ENCODE measurements at places on chromosomes 2 and 18.

- no peaks in the 10 kb centered on the region for H3K4me1 ChIP-seq
- no peaks in the 10 kb centered on the region for H3K36me3 ChIP-seq
- H3K4me3 ChIP-seq = no peak overlapping the region
- no peak overlapping the region for H3K27ac ChIP-seq
Observed at GRCh38 chr2:63440612-63441011, 147.7 kb downstream of the WDPCP start.

GRCh38 chr2:65215946-65216345, 11.7 kb upstream of the ACTR2 start:
- H3K27me3 ChIP-seq = no peaks in the 10 kb centered on the region
- H3K4me1 ChIP-seq = no peaks in the 10 kb centered on the region
- no peak for DNase-seq
- H3K36me3 ChIP-seq = no peaks in the 10 kb centered on the region

DNA sequence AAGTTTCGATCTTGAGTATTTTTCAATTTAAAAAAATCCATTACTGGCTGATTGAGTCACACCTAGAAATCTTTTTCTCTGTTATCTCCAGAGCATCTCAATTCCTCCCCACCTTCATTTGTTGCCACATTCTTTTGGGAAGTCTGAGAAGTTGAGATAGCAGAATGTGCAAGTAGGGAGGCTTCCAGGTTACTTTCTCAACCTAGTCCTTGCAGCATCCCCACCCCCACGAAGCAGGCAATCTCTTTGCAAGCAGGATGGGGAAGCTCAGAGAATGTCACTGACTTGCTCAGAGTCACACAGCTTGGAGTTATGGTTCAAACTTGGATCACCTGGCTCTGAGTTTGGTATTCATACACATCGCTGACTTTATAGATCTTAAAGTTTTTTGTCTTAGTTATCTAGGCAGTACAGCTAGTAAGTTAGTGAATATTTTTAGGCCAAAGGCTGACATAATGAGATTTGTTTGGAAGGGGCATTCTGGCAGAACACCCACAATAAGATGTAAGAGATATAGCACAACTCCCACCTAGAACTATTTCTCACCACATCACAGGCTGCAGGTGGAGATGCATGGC, 25.9 kb upstream of the LCLAT1 start:
- H3K4me3 ChIP-seq = no peak overlapping the region
- H3K27me3 ChIP-seq = no peaks in the 10 kb centered on the region
- H3K4me1 ChIP-seq = no peaks in the 10 kb centered on the region
- DNase-seq = no peak
- H3K36me3 ChIP-seq = no peaks in the 10 kb centered on the region

- H3K4me1 ChIP-seq = no peaks in the 10 kb centered on the region
- peak overlapping the region; percentile 81 for H3K4me3 ChIP-seq
- no peaks in the 10 kb centered on the region for H3K27me3 ChIP-seq
- H3K27ac ChIP-seq = peak overlapping the region; percentile 78
- no peak for DNase-seq
Observed at GRCh38 chr2:27408601-27409320, 630 bp downstream of the PPM1G start.

DNA sequence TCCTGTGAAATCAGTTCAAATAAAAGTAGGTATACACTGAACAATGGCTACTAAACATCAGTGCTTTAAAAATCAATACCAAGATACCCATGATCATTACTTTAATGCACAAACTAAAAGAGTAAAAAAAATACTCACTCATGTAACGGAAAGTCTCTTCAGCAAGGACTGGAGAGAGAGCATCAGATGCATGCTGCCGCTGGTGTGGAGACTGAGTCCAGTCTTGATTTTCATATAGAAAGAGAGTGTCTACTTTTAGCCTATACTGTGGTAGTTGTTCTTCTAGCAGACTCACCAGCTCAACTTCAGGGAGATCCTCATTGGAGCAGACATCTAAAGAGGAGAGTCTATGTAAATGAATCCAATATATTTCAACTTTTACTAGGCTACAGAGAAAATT, 44.0 kb downstream of the TRAK2 start:
- no peak overlapping the region for H3K27ac ChIP-seq
- no peaks in the 10 kb centered on the region for H3K27me3 ChIP-seq
- no peaks in the 10 kb centered on the region for H3K36me3 ChIP-seq
- DNase-seq = no peak
- no peak overlapping the region for H3K4me3 ChIP-seq

GRCh38 chr2:222707102-222707688, 35.7 kb downstream of the MOGAT1 start:
- H3K4me1 ChIP-seq = no peaks in the 10 kb centered on the region
- H3K4me3 ChIP-seq = no peak overlapping the region
- no peaks in the 10 kb centered on the region for H3K36me3 ChIP-seq
- no peak for DNase-seq
- no peaks in the 10 kb centered on the region for H3K27me3 ChIP-seq
- no peak overlapping the region for H3K27ac ChIP-seq

DNA sequence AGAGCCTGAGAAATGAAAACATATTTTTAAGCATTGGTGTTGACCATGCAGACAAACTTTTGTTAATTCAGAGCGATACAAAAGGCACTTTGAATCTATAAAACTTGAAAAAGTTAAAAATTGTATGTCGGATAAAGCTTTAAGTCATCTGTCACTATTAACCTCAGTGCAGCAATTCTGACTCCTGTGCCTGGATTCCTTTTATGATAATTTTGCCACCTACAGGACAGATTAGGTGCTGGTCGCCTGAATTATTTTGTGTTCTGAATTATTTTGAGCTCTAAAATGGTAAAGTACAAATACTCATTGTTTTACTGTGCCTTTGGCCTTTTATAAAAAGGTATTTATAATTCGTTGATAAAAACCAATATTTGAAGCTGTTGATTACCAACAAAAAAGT, 19.4 kb upstream of the RNF138 start:
- no peaks in the 10 kb centered on the region for H3K36me3 ChIP-seq
- H3K27ac ChIP-seq = no peak overlapping the region
- no peaks in the 10 kb centered on the region for H3K27me3 ChIP-seq
- no peaks in the 10 kb centered on the region for H3K4me1 ChIP-seq
- no peak for DNase-seq

GRCh38 chr2:148982282-148982681, 56.2 kb upstream of the LYPD6B start:
- H3K4me3 ChIP-seq = no peak overlapping the region
- H3K4me1 ChIP-seq = no peaks in the 10 kb centered on the region
- no peak overlapping the region for H3K27ac ChIP-seq
- no peak for DNase-seq
- H3K36me3 ChIP-seq = no peaks in the 10 kb centered on the region
- H3K27me3 ChIP-seq = no peaks in the 10 kb centered on the region

GRCh38 chr2:70668911-70669310, 99.1 kb downstream of the ADD2 start:
- H3K4me1 ChIP-seq = no peaks in the 10 kb centered on the region
- no peaks in the 10 kb centered on the region for H3K27me3 ChIP-seq
- no peak for DNase-seq
- H3K27ac ChIP-seq = no peak overlapping the region
- H3K36me3 ChIP-seq = no peaks in the 10 kb centered on the region

DNA sequence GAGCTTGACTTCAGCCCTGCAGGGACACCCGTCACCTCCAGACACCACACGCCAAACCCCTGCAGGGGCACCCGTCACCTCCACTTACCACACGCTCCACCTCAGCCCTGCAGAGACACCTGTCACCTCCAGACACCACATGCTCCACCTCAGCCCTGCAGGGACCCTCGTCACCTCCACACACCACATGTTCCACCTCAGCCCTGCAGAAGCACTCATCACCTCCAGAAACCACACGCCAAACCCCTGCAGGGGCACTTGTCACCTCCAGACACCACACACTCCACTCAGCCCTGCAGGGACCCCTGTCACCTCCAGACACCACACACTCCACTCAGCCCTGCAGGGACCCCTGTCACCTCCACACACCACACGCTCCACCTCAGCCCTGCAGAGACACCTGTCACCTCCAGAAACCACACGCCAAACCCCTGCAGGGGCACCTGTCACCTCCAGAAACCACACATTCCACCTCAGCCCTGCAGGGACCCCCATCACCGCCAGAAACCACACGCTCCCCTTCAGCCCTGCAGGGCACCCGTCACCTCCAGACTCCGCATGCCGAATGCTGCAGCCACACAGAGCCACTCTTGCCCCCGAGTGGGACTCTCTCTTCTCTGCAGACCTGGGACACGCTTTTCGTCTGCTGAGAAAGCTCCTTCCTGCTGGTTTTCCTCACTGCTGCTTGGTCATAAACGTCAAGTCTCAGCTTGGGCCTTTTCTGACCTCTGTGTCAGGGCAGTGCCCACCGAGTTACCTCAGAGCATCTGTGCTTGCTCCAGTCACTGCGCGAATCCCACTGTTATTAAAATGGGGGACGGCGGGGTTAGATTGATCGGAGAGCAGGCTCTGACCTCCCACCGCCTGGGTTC, 77.5 kb upstream of the SALL3 start:
- H3K4me3 ChIP-seq = no peak overlapping the region
- no peak for DNase-seq
- H3K27me3 ChIP-seq = no peaks in the 10 kb centered on the region
- H3K36me3 ChIP-seq = no peaks in the 10 kb centered on the region
- no peaks in the 10 kb centered on the region for H3K4me1 ChIP-seq

GRCh38 chr18:8011906-8012305, 444.8 kb downstream of the PTPRM start:
- no peaks in the 10 kb centered on the region for H3K36me3 ChIP-seq
- DNase-seq = no peak
- no peaks in the 10 kb centered on the region for H3K4me1 ChIP-seq
- H3K27me3 ChIP-seq = no peaks in the 10 kb centered on the region
- H3K27ac ChIP-seq = no peak overlapping the region

GRCh38 chr2:10447300-10447894, 730 bp downstream of the ODC1 start:
- H3K27me3 ChIP-seq = no peaks in the 10 kb centered on the region
- peaks cover 4% of the 10 kb centered on the region for H3K36me3 ChIP-seq
- no peak for DNase-seq
- no peaks in the 10 kb centered on the region for H3K4me1 ChIP-seq
- H3K4me3 ChIP-seq = peak overlapping the region; percentile 45
- H3K27ac ChIP-seq = peak overlapping the region; percentile 96

GRCh38 chr18:32610176-32610575, 139.5 kb upstream of the GAREM1 start:
- no peaks in the 10 kb centered on the region for H3K4me1 ChIP-seq
- DNase-seq = no peak

DNA sequence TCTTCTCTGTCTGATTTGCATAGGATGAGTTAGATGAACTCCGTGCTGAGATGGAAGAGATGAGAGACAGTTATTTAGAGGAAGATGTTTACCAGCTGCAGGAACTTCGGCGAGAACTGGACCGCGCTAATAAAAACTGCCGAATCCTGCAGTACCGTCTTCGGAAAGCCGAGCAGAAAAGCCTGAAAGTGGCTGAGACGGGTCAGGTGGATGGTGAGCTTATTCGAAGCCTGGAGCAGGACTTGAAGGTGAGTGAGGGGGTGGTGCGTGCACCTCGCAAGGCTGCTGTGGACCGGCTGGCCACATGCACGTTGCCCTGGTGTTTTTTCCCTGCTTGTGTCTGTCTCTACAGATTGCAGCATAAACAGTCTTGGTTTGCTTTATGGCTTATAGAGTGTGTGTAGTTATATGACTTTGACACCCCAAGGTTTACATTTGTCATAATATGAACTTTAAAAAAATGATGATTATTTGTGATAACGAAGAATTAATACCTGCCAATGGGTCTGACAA, 13.1 kb downstream of the MTCL1 start:
- DNase-seq = no peak
- H3K27ac ChIP-seq = no peak overlapping the region
- H3K27me3 ChIP-seq = no peaks in the 10 kb centered on the region
- no peak overlapping the region for H3K4me3 ChIP-seq
- no peaks in the 10 kb centered on the region for H3K36me3 ChIP-seq

GRCh38 chr2:97834610-97835009, 121.2 kb downstream of the ZAP70 start:
- no peak for DNase-seq
- H3K4me3 ChIP-seq = no peak overlapping the region
- H3K4me1 ChIP-seq = no peaks in the 10 kb centered on the region
- H3K36me3 ChIP-seq = no peaks in the 10 kb centered on the region
- no peak overlapping the region for H3K27ac ChIP-seq

- H3K27me3 ChIP-seq = no peaks in the 10 kb centered on the region
- no peak overlapping the region for H3K27ac ChIP-seq
- no peaks in the 10 kb centered on the region for H3K36me3 ChIP-seq
- no peaks in the 10 kb centered on the region for H3K4me1 ChIP-seq
- no peak overlapping the region for H3K4me3 ChIP-seq
Observed at GRCh38 chr2:148865512-148865911, 9.5 kb upstream of the KIF5C start.

DNA sequence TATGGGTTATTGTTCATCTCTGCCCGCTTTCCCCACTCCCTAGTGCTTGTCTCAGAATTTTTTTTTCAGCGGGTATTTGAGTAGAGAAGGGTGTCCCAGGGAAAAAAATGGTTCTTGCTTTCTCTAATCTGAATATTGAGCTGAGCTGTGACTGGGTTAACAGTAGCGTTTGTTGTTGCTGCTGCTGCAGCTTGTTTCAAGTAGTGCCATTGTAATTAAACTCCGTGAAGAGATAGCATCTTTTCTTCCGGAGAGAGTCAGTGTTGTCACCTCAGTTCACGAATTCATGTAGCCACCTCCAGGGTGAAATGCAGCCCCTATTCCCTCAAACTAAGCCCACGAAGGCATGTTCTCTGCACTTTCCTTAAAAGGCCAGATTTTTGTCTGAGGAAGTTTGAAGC, 1.5 kb upstream of the AAK1 start:
- no peaks in the 10 kb centered on the region for H3K27me3 ChIP-seq
- no peaks in the 10 kb centered on the region for H3K36me3 ChIP-seq
- no peak for DNase-seq
- peak overlapping the region; percentile 94 for H3K27ac ChIP-seq

DNA sequence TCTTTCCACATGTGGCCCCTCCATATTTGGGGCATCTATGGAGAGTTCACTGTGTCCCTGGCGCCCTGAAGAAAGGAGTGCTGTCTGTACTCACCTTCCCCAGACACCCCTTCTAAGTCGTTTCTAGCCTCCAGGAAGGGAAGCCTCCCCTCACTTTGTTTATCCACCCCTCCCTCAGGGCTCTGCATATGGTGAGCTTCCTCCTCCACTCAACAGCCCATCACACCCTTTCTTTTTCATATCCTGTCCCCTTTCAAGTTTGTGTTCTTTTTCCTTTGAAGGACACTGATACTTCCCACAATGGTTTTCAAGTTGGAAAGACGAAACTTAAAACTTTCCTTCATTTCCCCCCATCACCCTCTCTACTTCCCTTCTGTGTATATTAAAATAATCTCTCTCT, 291.4 kb upstream of the POU3F3 start:
- no peaks in the 10 kb centered on the region for H3K4me1 ChIP-seq
- H3K4me3 ChIP-seq = no peak overlapping the region
- H3K36me3 ChIP-seq = no peaks in the 10 kb centered on the region
- H3K27ac ChIP-seq = no peak overlapping the region

GRCh38 chr2:54773838-54774237, 50.4 kb downstream of the EML6 start:
- no peak overlapping the region for H3K4me3 ChIP-seq
- no peak overlapping the region for H3K27ac ChIP-seq
- H3K27me3 ChIP-seq = no peaks in the 10 kb centered on the region

DNA sequence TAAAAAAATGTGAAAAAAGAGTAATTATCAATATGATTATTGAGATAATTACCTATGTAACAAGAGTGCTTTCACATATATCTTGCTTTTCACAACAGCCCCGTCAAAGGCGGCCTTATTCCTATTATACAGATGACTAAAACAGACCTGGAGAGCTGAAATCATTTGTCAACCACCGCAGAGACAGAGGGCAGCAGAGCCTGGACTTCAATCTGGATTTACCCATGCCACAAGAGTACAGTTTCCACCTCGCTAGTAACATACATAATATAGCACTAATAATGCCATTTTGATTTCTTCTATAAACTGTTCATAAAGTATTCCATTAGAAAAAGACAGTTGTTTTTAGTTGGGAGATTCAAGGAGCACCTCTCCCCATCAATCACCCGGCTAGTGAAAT, 121.8 kb downstream of the EPB41L3 start:
- H3K27ac ChIP-seq = no peak overlapping the region
- DNase-seq = no peak
- H3K4me3 ChIP-seq = no peak overlapping the region
